Fibroblast of lung (primary cell): ENCODE measurements at places on chromosomes 2 and 18. TPM values are rescaled to one million over a fixed set of nuclear protein-coding genes. Genes with fewer than 3 reads are reported as not detected.
A peak's percentile ranks its signal among the peaks of the same experiment; 100 is the strongest.

The GPR39 gene
- polyA plus RNA-seq: 1.00 and 2.3 TPM in 2 replicates

The PTCD3 gene
- 58.6 and 59.3 TPM in 2 replicates for polyA plus RNA-seq

The GRHL1 gene
- 0.65 and 0.69 TPM in 2 replicates for polyA plus RNA-seq

The ZC3H6 gene
- 0.85 and 1.7 TPM in 2 replicates for polyA plus RNA-seq

The PTPN18 gene
- polyA plus RNA-seq: 18.1 and 23.0 TPM in 2 replicates

The FEV gene
- not detected in 2 replicates for polyA plus RNA-seq

The ABCG5 gene
- polyA plus RNA-seq: not detected in 2 replicates

The FOXD4L1 gene
- polyA plus RNA-seq: not detected in 2 replicates

The POTEI gene
- not detected in 2 replicates for polyA plus RNA-seq

DNA sequence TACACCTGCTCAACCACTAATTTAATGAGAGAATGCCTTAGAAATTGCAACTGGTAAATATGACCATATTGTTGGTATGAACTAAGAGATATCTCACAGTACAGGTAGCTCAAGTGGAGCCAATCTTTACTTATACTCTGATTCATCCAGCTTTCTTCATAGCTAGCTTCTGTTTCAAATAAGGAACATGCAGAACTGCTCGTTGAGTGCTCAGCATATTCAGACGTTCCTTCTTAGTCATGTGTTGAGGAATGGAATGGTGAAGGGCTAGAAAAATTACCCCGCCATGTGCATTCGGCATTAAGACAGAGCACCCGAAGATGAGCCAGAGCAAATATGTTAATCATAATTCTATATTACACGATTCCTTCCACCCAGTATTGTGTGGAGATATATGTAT is 144.0 kb upstream of the VRK2 start:
- no peak for DNase-seq

- DNase-seq: no peak
Measured at GRCh38 chr2:241882091-241882625, 12.6 kb downstream of the RTP5 start.

DNA sequence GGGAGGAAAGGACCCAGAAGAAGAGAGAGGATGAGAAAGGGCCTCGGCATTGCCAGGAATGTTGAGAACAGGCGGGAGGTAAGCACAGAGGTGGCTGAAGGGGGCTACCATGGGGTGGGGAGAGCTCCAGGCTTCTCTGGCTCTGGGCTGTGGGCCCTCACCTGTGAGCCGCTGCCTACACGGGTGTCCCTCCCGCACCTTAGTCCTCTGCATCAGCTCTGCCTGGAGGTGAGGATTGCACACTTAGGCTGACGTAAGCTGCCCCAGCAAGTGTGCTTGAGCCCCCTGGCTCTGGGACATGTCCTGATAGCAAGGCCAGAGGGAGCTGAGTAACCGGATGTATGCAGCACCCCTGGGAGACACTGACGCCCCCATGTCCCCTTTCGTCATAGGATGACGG is 33.9 kb downstream of the TMEM18 start:
- DNase-seq: no peak

DNA sequence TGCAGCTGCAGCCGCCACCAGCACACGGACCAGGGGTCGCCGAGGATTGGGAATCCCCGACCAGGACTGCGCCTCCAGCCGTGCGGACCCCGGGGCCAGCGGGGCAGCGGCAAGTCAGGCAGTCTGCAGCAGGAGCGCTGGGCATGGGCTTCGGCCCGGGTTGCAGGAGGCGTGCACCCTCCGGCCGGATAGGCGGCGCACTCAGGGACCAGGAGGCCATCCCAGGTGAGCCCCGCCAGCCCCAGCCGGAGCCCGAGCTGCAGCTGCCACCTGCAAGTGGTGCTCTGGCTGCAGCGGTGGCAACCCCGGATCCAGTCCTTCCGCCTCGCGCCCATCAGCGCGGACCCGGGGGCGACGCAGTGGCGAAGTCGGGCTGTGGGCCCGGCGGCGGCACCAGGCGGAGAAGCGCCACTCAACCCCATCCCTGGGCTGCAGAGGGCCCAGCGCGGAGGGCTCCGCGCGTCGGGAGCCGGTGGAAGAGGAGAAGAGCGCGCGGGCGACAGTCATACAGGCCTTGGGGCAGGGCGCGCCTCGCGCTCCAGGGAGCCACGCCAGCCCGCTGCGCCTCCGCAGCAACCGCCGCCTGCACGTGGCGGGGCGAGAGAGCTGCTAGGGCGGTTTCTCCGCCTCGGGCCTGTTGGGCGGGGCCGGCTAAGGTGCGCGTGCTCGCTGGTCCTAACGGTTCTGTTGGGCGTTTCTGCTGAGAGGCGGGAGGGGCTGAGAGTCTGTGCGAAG is 73.8 kb downstream of the RPIA start:
- peak; percentile 6 for DNase-seq

DNA sequence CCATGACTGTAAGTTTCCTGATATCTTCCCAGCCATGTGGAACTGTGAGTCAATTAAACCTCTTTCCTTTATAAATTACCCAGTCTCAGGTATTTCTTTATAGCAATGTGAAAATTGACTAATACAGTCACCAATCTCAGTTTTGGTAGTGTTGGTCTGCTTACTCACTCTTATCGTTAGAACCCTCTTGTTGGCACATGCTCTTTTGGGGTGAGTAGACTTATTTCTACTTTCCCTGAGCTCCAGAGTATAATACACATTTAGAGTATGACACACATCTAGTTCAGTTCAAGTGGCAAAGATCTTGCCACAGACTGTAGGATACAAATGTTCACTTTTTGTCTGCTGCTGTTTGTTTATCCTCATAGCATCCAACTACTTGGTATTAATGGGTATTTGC is 347.5 kb upstream of the CELF4 start:
- DNase-seq: no peak

GRCh38 chr2:9099341-9099751 is 95.9 kb upstream of the MBOAT2 start:
- DNase-seq: peak; percentile 61

GRCh38 chr2:196275646-196276352 is 104.4 kb upstream of the STK17B start:
- no peak for DNase-seq

DNA sequence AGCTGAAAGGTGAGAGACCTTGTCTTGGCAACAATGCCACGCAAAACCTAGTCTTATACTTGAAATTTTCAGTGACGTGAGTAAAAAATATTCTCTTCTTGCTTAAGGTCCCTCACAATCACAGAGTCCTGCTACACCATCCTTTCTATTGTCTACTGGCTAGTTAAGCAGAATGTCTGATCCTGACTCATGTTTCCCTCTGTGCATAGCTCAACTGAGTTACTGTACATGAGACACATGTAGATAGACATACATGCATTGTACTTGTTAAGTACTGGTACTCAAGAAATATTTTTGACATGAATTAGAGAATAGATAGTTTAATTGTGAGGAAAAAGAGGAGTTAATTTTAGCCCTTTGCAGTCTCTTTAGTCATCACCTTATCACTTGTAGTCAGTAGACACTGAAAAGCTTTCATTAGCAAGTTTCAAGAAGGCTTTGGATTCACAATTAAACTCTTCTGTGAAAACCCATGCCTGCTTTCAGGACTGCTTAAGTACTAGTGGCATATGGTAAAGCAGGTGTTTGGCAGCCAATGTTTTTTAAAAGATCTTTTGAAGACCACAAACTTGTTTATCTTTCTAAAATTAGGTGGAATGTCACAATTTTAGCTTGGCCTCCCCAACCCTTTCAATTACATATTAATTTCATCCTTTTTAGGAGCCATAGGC is 158.7 kb upstream of the CCDC150 start:
- peak; percentile 43 for DNase-seq

GRCh38 chr2:53969968-53970723 is 647 bp downstream of the PSME4 start:
- DNase-seq: peak; percentile 48

DNA sequence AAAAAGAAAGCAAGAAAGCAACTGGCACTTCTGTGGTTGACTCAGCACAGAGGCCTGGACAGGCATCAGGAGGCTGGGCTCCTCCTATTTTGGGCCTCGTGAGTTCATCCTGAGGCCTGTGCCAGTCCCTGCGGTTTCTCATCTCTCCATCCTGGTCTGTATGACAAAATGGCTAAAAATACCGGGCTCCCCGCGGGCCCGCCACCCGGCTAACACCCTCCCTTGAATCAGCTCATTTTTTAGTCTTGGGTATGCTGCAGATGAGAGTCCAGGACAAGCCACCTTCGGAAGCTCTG is 62.3 kb upstream of the YWHAQ start:
- peak; percentile 72 for DNase-seq

- DNase-seq: peak; percentile 97
Measured at GRCh38 chr2:147204102-147204501, 640.7 kb upstream of the ACVR2A start.

- no peak for DNase-seq
Measured at GRCh38 chr2:172085460-172086159, at the start of gene DLX1. TSS of gene DLX1 (plus strand) at chr2:172085507. CDS start at chr2:172085678, 171 bp downstream.

DNA sequence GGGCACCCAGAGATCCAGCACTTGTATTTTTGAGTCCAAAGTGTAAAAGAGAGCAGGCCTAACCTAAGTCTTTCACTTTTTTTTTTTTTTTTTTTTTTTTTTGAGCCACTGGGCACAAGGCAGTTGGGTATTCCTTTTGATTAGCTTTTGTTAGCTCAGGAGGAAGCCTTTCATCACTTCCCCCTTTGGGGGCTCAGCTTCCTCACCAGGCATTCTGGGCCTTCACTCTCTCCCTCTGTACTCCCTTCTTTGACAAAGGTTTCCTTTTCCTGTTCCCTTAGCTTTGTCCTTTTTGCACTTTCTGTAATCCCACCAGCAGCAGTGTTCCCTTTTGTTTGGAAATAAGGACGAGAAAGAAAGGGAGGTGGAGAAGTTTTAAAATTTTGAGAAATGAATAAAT is 88.2 kb downstream of the PKP4 start:
- DNase-seq: no peak

DNA sequence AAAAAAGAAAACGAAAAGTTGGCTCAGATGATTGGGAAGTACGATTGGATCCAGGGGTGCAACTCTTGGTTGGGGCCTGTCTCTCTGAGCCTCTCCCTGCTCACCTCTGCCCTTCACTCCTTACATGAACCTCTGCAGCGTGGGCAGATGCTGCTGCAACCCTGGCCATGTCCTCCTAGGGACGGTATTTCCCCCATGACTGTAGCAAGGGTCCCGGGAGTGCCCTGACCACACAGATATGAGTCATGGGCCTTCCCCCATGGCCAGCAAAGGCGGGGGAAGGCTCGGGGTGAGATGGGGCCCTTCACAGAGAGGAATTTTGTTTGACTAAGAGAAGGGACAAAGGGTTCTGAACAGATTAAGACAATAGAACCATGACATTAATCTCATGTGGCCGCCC is 129.0 kb downstream of the NCK2 start:
- peak; percentile 88 for DNase-seq

DNA sequence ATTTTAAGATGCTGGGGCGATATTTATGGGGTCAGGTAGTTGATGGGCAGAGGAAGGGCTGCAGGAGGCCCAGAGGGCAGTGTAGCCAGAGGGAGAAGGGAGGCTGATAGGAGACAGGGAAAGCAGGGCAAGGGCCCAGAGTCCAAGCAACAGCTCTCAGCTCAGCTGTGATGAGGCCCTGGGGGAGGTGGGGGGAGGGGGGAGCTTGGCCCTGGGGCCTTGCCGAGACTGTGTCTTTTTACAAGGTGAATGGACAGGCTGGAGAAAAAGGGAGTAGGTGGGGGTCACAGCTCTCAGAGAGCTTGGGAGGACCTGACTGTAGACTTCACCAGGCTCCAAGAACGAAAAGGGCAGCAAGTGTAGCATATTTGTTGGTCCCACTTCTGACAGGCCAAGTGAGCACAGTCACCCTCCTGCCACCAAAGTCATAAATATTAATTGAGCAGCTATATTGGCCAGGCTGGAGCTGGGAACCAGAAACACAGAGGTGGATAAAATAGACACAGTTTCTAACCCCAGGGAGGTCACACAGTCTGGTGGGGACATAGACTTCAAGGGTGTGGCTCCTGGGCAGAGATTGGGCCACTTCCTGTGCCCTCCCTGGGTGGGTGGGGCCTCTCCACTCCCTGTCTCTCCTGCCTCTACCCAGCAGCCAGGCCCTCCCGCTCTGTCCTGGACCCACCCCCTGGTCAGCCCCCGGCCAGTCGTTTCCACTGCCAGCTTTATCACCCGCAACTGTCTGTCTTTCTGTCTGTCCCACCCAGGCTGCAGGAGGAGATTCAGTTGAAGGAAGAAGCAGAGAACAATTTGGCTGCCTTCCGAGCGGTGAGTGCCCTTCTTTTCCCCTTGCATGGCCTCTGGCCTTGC is 1.4 kb downstream of the DES start:
- DNase-seq: no peak

DNA sequence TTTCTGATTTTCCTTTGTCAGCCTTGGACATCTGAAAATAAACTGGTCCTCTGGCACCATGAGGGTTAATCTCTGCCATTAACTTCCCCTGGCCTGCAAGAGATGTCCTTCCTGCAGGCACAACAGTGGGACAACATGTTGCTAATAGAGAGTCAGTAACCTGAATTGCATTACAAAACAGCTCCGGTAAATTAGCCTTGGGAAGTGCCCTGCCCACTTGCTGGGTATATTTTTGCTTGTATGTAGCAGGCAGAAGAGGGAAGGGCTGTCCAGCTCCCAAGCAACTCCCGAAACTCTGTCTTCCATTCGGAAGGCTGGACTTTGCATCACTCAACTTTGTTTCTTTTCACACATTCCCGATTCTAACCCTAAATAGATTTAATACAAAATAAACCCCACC is 104.4 kb upstream of the ATP8B1 start:
- DNase-seq: no peak

DNA sequence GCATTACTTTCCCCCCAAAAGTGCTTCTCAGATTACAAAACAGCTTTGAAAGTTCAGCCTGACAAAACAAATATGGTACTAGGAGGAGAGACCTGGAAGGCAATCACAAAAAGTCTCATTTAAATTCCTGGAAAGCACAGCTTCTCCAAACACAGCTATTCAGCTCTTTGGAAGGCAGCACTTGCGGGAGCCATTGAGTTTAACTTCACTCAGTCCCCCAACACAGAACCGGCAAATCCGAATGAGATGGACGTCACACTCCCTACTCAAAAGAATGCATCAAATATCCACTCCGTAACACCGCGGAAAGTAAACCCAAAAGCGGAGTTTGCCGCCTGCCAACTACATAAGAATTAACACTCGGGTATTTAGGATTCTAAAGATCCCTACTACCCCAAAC is 638 bp downstream of the ST6GAL2 start:
- DNase-seq: peak; percentile 34

GRCh38 chr2:127664065-127664894 is 11.1 kb downstream of the LIMS2 start:
- no peak for DNase-seq

DNA sequence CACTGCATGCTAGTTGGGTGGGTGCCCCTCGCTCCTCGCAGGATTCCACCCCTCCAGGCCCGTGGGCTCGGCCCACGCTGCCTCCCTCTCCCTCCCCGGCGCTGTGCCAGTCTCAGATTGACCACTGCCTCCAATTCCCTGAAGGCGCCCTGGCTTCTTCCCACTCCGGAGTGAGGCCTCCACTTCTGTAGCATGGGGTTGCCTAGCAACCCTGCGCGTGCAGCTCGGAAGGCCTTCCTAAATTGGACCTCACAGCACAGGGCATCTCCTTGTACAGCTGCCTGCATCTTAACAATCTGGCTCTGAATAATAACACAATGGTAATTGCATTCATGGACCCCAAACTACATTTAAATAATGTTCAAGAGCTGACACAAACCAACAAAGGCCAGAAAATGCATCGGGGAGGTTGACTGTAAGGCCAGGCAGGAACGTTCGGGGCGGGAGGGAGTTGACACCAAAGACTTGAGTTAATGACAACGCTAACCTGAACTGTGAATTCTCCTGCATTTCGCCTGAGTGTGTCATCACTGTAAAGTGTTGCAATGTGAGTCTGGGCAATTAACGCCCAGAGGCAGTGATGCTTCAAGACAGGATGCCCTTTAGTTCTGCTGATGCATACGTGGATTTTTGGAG is 222.9 kb downstream of the ZBTB7C start:
- no peak for DNase-seq

- DNase-seq: peak; percentile 3
Measured at GRCh38 chr2:23157812-23158211, 227.2 kb upstream of the KLHL29 start.
